Mesothelial cell of epicardium (in vitro differentiated cells): ENCODE measurements at places on chromosomes 1 and 21. TPM values are rescaled to one million over a fixed set of nuclear protein-coding genes. Genes with fewer than 3 reads are reported as not detected.

DNA sequence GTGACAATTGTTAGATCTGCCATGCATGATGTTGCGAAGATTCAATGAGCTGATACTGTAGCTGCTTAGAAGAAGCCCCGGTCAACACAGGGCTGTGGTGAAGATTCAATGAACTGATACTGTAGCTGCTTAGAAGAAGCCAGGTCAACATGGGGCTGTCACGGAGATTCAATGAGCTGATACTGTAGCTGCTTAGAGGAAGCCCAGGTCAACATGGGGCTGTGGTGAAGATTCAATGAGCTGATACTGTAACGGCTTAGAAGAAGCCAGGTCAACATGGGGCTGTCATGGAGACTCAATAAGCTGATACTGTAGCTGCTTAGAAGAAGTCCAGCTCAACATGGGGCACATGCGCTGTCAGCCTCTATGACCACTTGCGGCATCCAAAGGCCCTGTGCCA lies 18.8 kb upstream of the BACE2 start:
- no peak overlapping the region for H3K27ac ChIP-seq
- DNase-seq = no peak
- no peaks in the 10 kb centered on the region for H3K36me3 ChIP-seq
- peaks cover 17% of the 10 kb centered on the region for H3K27me3 ChIP-seq

Gene YBX1
- total RNA-seq = 405 to 423 TPM (median 411 TPM) in 3 replicates

DNA sequence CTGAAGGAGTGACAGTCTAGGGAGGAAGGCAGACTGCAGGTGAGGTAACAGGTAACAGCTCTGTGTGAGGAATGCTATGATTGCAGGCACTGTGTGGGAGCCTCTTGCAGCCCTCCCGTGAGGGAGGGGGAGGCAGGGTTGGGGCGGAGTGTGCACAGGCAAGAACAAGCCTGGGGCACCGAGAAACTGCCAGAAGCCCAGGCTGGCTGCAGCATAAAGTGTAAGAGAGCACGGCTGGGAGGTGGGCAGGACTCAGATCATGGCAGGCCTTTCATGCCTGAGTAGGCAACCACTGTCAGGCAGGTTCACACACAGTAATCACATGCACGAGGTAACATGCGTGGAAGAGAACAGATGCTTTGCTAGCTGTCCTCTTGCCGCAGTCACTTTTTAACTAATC lies 11.3 kb upstream of the RHEX start:
- peak overlapping the region; percentile 77 for H3K27ac ChIP-seq
- peaks cover 10% of the 10 kb centered on the region for H3K4me1 ChIP-seq
- no peak overlapping the region for H3K4me3 ChIP-seq

Gene HSPA13
- 42.0 to 45.0 TPM (median 44.2 TPM) in 3 replicates for total RNA-seq

- no peaks in the 10 kb centered on the region for H3K27me3 ChIP-seq
- no peak overlapping the region for H3K4me3 ChIP-seq
- DNase-seq = no peak
- peaks cover 4% of the 10 kb centered on the region for H3K4me1 ChIP-seq
- H3K36me3 ChIP-seq = no peaks in the 10 kb centered on the region
Measured at GRCh38 chr1:96416701-96417444, 304.7 kb upstream of the PTBP2 start.
